Stimulated activated CD4-positive, alpha-beta T cell treated with anti-CD3 and anti-CD28 coated beads, Interleukin-1b, Interleukin-23, amount 100 ng/mL, for 4 hours (primary cell): ENCODE measurements at places on chromosomes 1 and 21.

DNA sequence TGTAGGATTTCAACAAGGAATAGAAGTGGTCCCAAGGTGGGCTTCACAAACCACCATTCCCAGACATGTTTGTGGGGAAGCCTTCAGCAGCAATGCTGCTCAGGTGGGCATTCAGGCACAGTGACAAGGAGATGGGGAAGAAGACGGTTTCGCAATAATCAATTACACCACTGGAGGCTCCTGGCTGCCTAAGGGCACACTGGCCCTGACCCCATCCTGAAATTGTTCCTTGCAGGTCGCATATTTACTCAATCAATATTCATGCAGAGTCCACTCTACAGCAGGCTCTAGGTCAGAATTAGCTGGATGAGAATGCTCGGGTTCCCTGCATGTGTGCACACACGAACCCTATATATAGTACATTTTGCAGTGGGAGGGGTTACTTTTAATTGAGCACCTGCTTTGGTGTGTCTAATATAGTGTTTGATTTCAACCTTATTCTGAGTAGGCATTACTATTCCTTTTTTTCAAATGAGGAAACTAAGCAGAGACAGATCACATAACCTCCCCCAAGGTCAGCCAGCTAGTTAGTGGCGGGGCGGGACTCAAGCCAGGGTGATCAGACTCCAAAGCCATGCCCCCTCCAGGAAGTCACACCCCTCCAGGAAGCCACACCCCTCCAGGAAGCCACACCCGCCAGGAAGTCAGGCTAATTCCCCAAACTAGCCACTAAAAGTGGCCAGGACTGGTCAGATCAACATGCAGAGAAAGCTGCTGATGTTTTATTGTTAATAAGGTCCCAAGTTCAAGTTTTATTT lies 106.5 kb downstream of the HLCS start:
- peak; percentile 8 for DNase-seq

GRCh38 chr1:147605591-147605990 lies 64.3 kb downstream of the BCL9 start:
- DNase-seq = no peak

DNA sequence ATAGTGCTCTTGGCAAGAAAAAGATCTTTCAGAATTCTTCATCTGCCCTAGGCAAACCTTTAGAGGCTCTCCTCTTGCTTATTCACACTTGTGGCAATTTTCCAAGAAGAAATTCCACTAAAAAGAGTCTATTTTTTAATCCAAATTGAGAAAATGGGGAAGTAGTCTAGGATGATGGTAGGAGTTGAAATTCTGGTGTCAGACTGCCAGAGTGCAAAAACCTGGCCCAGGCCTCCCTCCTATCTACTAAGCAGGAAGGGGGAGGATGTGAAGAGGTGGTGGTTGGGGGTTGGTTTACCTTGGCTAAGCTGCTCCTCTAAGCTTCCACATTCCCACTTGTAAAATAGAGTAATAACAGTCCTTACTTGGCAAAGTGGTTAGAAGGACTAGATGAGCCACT lies 120.6 kb upstream of the KCNJ15 start:
- no peak for DNase-seq

- no peak for DNase-seq
These were observed 920 bp downstream of the MTHFR start for GRCh38 chr1:11804666-11805421.

DNA sequence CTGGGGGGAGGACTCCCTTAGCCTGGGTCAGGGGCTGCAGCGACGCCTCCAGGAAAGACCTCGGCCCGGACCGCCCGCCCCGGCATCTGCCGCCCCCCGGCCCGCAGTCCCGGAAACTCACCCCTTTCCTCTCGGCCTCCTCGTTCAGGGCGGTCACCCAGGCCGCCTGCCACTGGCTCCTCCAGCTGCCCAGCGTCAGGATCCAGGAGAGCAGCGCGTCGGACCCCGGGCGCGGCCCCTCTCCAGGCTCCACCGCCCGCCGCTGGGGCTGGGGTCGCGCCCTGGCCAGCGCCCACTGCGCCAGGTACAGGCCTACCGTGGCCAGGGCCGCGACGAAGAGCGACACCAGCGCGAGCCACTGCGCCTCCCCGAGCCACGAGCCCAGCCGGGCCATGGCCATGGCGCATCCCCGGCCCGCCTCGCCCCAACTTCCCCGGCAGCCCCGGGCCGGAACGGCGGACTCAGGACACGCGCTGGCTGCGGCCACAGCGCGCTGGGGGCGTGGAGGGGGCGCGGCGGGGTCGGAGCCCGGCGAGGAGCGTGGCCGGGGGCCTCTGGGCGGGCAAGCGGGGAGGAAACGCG lies 478 bp downstream of the C2CD2 start:
- DNase-seq = no peak
